NCI-H187 (cell line): ENCODE measurements at places on chromosomes 5 and 9.

GRCh38 chr5:125725691-125726090 lies 697.5 kb upstream of the GRAMD2B start:
- no peak for DNase-seq

- no peak for DNase-seq
Observed at GRCh38 chr9:3342159-3342777, 183.5 kb downstream of the RFX3 start.

DNA sequence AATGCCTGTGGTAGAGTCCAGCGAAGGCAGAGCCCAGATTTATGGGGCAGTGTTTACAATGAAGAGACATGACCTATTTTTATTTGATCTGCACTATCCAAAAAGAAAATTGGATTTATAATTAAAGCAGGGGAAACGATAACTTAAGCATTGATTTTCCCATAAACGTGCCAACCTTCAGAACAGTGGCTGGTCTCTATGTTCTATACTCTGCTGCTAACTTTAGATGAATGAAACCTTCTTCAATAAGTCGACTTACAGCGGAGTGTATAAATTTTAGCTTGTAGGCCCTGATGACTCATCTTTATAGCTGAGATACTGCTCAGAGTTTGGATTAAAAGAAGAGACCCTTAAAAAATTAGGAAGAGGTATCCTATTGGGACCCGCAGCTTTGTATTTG lies 452.6 kb downstream of the TLR4 start:
- no peak for DNase-seq

DNA sequence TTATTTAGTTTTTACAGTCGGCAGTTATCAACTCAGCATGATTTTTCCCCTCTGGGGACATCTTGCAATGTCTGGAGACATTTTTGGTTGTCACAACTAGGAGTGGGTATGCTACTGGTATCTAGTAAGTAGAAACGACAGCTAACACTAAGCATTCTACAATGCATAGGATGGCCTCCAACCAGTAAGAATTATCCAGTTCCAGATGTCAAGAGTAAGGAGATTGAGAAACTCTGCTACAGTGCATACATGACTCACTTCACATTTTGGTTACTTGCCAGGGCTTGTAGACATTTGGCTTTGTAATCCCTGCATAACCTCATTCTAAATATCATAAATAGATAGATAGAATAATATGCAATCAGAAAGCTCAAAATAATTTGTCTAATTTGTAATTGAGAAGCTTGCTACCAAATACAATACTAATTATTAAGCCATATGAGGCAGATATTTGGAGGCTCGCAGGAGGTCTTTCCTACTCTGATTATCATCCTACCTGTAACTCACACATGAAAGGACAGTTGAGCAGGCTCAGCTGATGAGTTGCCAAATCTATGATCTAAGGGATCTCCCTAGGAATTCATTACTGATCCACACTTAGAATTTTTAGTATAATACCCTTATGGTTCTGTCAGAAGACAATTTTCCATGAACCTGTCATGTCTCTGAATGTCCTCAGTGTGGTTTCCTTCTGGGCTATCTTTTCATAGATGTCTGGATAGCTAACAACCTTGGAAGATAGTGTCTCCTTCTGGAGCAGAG lies 346.9 kb upstream of the TLE4 start:
- DNase-seq, result no peak

DNA sequence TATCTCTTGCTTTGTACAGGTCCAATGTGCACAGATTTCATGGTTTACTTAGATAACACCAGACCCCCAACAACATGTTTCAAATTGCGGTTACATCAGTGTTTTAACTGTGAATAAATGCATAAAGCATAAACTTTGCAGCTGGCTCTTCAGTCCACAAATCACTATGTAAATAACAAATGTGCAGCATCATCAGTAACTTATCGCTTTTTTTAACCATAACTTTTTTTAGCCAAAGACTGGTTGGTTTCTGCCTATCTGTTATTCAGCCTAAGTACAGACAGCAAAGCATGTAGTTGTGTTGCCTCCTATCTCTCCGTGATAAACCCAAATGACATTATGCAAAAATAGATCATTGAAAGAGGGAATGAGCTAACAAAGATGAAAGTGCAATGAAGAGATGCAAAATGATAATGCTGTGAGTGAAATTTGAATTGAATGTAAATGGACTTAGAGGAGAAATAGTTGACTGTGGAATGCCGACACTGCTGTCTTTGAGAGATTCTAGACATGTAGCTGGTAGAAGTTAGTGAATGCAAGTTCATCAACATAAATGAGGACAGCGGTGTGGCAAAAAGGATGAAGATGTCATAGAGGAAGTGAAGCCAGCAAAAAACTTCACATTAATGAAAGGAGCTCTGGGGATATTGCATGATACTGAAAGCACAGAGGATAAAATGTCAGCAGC lies 108.8 kb downstream of the PDE8B start:
- DNase-seq, result no peak

GRCh38 chr9:93908591-93909241 lies 46.4 kb downstream of the BARX1 start:
- DNase-seq, result peak; percentile 38

- DNase-seq, result no peak
Observed at GRCh38 chr5:180043377-180043776, 28.2 kb downstream of the RNF130 start.

DNA sequence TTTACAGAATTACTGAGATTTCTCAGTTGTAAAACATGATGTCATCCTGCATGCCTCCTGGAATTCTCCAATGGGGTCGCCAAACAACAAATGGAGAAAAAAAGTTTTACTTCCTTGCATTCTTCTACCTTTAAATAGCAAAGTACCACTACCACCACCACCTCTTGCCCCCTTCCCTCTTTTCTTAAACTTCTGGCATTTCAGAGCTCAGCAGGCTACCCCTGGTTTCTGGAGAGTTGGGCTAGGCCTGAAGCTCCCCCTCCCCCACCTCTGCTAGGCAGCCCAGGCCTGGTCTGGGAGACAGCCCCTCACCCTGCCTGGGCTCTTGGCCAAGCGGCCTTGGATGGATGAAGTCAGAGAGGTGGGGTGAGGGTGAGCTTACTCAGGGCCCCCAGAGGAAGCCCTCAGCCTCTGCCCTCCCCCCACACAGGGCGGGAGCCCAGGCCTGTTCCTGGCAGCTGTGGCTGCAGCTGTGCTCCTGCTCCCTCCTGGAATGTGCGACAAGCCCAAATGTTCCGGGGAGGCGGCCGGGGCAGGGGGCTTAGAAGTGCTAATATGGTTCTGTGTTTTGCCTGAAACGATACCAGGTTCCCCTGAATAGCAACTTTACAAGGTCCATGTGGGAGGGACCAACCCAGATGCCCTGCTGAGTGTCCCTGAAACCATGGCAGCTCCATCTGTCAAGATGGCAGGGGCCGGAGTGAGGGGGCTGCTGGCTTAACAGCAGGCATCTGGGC lies 6.0 kb upstream of the CCIN start:
- DNase-seq, result no peak

- DNase-seq, result no peak
Observed at GRCh38 chr9:28212979-28213378, 639.7 kb upstream of the C9orf72 start.

- no peak for DNase-seq
Observed at GRCh38 chr9:120841930-120842684, 615 bp downstream of the PSMD5 start.

DNA sequence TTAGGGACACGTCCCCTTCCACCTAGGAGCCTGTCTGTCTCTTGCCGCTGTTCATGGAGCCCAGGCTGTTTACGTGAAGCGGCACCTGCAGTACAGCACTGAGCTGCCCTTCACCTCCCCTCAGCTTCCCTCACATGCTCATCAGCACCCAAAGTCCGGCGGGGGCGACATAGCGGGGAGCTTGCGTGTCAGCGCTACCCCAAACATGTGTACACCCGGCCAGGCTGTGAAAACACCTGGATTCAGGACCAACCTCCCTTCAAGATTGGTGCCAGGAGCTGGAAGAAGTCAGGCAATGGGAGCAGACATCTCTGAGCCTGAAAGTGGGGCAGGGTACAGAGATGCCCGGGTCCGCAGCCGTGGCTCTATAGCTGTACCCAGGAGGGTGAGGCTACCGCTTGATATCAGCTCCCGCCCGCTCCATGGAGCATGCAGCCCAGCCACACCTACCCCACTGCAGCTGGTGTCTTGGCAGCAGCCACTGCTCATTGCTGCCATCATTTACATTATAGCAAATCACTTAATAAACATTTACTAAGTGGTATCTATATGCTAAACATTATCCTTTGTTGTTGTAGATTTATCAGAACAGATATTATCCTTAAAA lies 712.1 kb downstream of the CDH9 start:
- DNase-seq, result no peak

- no peak for DNase-seq
Observed at GRCh38 chr9:111525056-111525977, at the start of gene ZNF483. TSS of gene ZNF483 (plus strand) at chr9:111525179. CDS start at chr9:111527396, 2,217 bp downstream.

GRCh38 chr9:98810102-98810842 lies 2.8 kb downstream of the GALNT12 start:
- no peak for DNase-seq

GRCh38 chr9:127035423-127035822 lies 87.0 kb downstream of the ANGPTL2 start:
- DNase-seq, result no peak
